ENCODE measurements at places on chromosomes 4 and X.

- DNase-seq, result no peak
These were observed 17.6 kb upstream of the SOD3 start for GRCh38 chr4:24777536-24778463.

GRCh38 chrX:110733166-110733565 is 62.5 kb downstream of the CHRDL1 start:
- DNase-seq, result no peak

DNA sequence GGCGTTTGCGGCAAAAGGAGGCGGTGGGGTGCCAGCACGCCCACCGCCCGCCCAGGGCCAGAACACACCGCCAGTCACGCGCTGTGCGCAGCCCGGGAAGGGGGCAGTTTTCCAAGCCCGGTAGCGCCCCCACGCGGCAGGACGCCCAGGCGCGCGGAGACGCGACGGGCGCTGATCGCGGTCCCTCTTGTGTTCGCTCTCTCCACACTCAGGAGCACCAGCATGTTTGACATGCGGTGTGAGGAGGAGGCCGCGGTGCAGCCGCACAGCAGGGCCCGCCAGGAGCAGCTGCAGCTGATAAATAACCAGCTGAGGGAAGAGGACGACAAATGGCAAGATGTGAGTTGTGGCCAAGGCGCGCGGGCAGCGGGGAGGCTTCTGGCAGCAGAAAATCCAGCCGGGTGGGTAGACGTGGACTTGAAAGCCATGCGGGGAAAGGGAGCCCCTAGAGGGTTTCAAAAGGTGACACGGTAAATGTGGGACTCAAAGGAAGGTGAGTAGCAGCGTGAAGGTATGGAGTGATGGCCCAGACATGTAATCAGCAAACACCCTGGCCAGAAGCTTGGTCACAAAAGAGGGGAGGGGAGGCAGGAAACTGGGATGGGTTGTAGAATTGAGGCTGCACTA is 104.1 kb downstream of the PHOX2B start:
- no peak for DNase-seq

DNA sequence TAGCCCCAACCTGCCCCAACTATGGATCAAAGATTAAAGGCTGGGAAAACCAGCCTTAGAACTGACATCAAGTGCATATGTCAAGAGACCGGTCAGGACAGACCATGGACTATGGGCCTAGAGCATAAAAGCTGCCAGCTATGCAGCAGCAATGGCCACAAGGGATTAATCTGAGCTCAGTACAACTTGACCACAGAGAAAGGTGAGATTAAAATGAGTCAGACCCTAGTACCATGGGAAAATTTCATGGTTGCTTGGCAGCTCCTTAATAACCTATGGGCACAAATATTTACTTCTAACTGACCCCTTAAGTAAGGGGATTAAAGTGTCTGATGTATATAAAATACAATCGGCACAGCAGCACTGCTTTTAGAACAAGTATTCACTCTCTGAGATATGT is 54.4 kb downstream of the CBR4 start:
- no peak for DNase-seq

- DNase-seq, result no peak
These were observed 61.0 kb downstream of the FHIP1A start for GRCh38 chr4:151469970-151470369.

- no peak for DNase-seq
These were observed 25.1 kb upstream of the PLAC8 start for GRCh38 chr4:83139514-83140156.

DNA sequence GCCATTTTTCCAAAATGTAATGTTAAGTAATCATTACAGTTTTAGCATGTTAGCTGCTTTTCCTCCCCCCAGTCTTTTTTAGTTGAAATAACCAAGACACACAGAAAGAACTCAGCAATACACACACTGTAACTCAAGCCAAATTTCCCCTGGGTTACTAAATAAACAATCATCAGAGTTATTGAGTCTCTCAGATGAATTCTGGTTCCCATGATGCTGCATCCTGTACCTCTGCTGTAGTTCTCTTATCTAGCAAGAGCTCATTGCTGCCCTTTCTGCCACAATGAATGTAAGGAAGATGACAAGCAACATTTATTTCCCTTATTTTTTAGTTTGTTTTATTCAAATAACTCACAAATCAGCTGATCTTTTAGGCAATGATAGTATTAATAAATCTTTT is 185.1 kb downstream of the ARHGAP6 start:
- DNase-seq, result no peak

DNA sequence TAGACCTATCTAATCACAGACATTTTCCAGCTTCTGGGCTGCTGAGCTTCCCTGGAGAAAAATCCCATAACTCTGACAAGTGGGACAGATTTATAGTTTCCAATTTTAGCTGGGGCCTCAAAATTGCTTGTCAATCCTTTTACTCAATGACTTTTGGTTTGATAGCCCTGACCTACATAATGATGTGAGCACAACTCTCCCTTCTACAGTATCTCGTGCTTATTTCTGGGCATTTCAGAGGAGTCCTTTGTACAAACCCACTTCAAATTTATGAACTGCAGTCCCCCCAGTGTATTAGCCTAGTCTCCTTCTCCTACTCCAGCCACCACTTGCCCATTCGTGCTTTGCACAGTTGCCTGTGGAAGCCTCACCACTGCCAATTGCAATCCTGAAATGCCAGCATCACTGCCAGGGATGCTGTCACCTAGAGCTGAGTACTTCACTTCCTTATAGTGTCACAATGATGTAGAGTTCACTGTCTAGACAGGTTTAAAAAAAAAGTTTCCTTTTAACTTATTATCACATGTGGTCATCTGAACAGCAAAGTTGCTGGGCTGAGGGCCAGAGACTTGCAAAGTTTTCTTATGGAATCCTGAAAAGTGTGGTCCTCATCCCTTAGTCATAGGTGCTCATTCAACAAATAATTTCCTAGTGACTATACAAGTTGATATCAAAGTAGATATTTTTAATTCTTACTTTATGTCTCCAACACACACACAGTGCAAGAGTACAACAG is 21.2 kb downstream of the TRAM1L1 start:
- no peak for DNase-seq

GRCh38 chr4:47835494-47835893 is 2.4 kb downstream of the CORIN start:
- DNase-seq, result no peak

GRCh38 chrX:46754036-46754435 is 4.9 kb downstream of the SLC9A7 start:
- DNase-seq, result no peak

DNA sequence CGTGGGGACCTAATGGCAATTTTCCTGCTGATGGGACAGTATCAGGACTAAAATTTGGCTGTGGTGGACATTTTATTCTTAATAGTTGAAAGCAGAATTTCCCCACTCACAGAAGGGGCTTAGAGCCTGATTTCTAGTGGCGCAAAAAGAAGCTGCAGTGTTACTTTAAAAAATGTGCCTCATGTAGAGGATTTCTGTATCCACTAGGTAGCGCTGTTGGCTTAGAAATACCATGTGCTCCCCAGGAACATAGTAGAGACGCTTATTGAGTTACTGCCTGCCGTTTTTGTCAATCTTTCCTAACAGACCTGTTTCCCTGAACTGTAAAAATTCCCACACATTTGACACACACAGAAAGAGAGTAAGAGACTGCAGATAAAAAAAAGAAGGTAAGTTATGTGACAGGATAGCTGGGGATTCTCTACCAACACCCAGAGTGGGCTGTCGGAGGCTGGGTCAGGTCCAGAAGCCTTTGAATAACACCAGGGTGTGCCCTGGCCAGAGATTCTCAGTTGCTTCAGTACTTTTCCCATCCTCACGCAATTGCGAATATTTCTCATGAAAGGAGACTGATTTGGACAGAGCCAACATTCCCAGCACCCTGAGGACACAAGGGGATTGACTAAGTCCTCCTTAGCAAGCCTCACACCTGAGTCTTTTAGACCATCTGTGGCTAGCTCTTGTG is 88.4 kb downstream of the ZXDA start:
- peak; percentile 56 for DNase-seq

DNA sequence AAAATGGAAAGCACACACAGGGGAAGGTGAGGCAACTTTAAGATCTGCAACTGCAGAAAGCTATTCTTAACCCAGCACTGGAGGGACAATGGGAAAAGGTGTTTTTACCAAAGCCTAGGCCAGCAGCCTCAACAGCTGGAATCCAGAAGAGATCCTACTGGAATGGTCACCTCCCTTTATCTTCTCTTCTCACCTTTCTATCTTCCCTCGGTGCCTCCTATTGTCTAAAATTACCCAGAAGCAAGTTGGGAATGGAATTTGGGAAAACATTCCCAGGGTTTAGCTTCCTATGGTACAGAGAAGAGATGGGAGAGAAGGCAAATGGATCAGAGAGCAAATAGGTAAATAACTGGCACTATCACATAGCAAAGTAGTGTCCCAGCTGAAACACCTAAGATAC is 73.1 kb downstream of the TIGD2 start:
- DNase-seq, result no peak

GRCh38 chr4:104490096-104490769 is 4.5 kb downstream of the CXXC4 start:
- DNase-seq, result peak; percentile 40

DNA sequence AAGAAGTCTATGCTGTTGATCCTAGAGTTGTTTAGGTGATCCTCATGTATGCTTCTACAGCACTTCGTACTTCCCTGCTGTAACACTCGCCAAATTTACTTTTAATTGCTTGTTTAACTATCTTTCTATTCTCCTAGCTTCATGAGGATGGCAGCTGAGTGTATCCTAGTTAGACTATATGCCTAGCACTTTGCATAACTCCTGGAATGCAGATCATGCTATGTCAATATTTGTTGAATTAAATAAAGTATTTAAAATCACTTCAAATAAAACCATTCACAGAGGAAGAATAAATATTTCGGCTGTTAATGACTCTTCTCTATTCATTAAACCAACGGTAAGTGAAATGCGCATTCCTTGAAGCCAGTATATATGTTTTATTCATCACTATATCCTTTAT is 55.1 kb downstream of the F9 start:
- no peak for DNase-seq

DNA sequence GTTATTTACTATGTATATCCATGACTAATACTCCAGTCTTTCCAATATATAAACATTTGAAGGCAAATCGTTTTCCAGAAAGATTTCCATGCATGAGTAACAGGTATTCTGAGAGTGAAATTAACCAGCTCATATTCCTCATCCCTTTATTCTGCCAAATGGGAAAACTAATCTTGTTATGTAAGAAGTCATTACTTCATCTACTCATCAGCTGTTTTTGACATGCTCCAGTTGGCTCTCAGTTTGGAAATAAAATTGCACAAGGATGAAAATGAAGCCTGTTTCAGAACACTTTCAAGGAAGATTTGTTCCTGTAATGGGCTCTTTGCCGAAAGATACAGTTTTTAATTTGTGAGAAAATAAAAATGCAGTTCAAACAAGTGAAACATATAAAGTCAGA is 121.9 kb downstream of the KCTD8 start:
- no peak for DNase-seq

GRCh38 chr4:55903577-55903976 is 45.2 kb upstream of the CEP135 start:
- no peak for DNase-seq

DNA sequence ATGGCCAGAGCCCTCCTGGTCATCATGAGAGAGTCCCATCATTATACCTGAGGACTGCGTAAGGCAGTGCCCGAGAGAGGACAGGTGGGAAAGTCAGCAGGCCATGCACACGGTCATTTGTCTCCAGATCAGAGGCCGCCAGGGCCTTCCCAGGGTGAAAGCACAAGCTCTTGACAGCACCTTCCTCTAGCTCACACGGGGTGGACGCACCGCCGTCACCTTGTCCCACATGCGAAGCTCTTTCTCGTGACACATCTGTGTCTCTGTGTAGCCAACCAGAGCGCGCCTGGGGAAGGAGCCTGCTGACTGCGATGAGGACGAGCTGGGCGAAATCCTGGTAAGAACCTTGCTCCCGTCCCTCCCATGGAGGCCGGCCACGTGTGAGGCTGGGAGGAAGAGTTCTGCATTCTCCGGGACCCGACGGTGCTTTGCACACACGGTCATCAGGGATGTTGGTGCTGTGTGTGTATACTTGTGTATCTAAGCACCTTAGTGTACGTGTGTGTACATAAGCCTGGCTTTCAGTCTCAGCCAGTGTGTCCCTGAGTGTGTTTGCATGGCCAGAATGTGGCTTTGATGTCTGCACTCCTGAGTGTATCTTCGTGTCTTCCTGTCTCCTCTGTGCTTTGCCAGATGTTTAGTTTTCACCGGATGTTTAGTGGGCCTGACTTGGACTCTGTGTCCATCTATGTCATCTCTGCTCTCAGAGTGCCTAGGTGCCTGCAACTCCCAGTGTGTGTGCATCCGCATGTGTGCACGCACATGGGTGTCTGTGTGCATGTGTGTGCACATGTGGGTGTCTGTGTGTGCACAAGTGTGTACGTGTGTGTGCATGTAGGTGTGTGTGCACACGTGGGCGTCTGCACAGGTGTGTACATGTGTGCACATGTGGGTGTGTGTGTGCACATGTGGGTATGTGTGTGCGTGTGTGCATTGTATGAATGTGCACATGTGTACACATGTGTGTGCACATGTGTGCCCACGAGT is 15.1 kb downstream of the ATP5ME start:
- no peak for DNase-seq

GRCh38 chrX:153726286-153727122 is 1.8 kb downstream of the ABCD1 start:
- peak; percentile 43 for DNase-seq

GRCh38 chr4:2804973-2805501 is 12.2 kb downstream of the SH3BP2 start:
- DNase-seq, result no peak

DNA sequence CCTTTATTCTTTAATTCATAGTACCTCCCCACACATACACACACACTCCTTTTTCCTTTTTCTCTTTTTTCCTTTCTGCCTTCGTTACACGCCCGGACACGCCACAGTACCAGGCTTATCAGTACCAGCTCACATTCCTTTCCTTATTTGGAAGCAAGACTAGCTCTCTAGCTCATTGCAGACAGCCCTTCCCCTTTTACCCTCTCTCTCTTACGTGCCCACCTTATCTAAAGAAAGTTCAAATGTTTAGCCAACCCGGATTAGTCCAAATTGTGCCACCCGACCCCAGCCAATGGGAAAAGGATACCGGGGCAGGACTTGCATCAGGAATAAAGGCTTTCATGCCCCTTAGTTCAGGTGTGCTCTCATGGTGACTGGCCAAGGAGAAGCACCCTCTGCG is 194.7 kb upstream of the VCX3A start:
- no peak for DNase-seq

- no peak for DNase-seq
These were observed 8.0 kb downstream of the CTBP1 start for GRCh38 chr4:1240721-1241465.

- no peak for DNase-seq
These were observed 107.4 kb upstream of the F9 start for GRCh38 chrX:139423186-139423585.

DNA sequence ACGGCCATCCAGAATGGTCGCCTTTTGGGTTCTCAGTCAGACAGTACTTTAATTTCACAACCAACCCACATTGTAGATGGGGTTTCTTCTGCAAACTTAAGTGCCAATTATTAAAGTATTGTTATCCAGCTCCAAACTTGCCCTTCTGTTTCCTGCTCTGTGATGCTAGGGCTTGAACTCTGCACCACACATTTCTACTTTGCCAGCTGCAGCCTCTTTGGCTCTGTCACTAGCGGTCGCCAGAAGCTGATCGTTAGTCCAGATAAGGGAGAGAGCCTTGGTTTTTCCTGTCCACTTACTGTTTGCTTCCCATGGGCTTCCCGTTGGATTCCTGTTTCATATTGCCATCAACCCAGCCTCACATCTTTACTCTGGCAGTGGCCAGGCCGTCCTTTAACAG is 196.6 kb downstream of the ASB9 start:
- no peak for DNase-seq

- peak; percentile 51 for DNase-seq
These were observed 5.9 kb downstream of the APOO start for GRCh38 chrX:23901805-23902204.

GRCh38 chrX:12245650-12246645 is 107.7 kb downstream of the FRMPD4 start:
- no peak for DNase-seq

- no peak for DNase-seq
These were observed 520.1 kb upstream of the GALNT7 start for GRCh38 chr4:172648471-172648870.
